Brain pericyte (primary cell): ENCODE measurements at places on chromosomes 16 and 17.

DNA sequence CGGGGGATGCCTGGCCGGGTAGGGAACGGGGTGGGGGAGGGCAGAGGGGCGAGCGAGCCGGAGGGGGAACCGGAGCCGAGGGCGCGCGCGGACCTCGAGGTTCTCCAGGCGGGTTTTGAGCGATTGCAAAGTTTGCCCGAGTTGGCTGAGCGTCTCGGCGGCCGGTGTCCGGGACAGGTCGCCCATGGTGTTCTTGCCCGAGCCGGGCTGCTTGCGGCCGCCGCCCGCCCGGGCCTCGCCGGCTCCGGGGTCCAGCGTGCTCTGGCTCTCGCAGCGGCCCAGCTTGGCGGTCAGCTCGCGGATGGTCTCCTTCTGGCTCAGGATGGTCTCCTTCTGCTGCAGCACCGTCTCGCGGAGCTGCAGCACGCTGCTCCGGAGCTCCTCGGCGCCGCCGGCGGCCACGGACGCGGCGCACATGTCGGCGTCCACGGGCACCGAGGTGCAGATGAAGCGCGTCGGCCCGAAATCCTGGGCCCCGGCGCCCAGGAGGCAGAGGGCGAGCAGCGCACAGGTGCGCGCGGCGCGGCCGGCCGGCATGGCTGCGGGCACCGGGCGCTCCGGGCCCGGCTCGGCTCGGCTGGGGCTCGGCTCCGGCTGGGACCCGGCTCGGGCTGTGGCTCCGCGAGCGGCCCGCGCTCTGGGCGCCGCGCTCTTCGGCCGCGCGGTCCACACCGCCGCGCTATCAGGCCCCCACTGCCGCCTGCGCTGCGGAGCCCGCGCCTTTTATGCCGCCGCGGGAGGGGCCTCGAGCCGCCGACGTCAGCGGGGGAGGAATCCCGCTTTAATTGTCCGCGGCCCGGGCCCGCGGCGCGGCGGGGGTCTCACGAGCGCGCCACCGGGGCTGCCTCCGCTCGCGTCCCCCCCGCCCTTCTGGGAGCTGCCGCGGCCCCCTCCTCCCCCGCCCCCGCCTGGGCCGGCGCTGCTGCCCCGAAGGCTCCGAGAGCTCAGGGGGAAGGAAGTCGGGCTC is at the start of gene NPTX1:
TSS of gene NPTX1 (minus strand) at position 698 of the 967 bp plus-strand sequence. CDS start at position 537, 161 bp downstream.
- DNase-seq = no peak

DNA sequence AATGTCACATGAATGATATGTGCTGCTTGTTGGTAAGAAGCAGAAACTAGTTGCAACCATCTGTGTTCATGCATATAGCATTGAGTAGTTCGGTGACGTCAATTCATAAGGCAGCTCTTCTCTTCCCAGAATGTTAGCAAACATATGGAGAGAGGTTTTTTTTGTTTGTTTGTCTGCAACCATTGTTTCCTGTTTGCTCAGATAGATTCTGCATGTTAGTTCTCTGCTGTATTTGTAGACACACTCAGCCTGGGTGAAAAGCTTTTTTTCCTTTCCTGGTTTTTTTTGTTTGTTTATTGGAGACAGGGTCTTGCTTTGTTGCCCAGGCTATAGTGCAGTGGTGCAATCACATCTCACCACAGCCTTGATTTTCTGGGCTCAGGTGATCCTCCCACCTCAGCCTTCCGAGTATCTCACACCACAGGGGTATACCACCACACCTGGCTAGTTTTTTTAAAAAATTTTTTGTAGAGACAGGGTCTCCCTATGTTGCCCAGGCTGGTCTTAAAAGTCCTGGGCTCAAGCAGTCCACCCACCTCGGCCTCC is 16.7 kb downstream of the WSB1 start:
- DNase-seq = no peak

DNA sequence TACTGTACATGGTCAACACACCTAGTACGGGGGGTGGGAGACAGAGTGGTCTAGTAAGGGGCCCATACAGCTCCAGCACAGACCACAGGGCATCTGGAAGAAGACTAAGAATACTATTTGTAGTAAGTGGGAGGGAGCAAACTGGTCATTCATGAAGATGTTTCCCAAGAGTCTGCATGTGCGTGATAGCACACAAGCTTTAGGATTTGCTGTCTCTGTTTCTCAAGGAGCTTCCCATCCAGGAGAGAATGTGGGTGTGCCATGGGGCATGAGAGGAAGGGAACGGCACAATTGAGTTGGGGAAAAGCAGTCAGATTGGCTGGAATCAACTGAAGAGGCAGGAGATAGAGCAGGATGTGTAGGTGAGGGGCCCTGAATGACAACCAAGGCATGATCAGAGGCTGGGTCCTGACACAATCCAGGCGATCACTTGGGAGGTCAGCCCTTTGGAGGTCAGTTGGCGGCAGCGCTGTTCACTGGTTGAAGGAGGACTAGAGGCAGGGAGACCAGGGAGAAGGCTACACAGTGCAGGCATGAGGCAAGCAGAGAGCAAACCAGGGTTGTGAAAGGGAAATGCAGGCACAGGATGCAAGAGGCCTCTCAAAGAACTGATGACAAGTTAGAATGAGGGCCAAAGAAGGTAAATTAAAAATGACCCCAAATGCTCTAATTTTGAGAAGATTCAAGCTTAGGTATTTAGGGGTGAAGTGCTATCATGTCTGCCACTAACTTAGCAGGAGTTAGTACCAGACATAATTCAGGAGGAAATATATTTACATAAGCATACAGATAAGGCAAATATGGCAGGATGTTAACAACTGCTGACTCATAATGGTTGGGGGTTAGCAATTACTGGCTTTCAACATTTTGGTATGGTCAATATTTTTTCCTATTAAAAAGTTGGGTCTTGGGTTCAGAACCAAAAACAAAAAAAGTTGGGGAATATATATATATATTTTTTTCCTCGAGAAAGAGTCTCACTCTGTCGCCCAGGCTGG is 10.3 kb downstream of the UBE2O start:
- DNase-seq = no peak

DNA sequence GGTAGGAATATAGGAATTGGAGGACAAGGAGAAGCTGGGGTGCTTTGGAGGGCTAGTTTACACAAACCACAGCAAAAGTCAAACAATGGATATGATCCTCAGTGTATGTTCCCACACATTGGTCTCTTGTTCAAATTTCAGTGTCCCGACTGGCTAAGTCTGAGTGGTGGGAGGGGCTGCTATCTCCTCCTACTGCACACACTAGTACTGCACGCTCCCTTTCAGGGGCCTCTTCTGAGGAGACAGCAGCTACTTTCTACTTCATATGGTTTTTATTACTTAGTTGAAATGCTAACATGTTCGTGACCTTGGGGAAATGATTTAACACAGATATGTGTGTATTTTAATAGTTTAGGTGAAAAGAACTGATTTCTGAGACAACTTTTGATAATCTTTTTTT is 18.8 kb upstream of the KRT10 start:
- no peak for DNase-seq

GRCh38 chr16:78718141-78718540 is 618.7 kb downstream of the WWOX start:
- DNase-seq = no peak

- DNase-seq = no peak
These were observed 867 bp upstream of the LIMD2 start for GRCh38 chr17:63700528-63701455.

GRCh38 chr17:21263376-21263775 is 10.2 kb upstream of the NATD1 start:
- DNase-seq = no peak

GRCh38 chr16:68893710-68894705 is 50.7 kb downstream of the TANGO6 start:
- DNase-seq = no peak

GRCh38 chr16:81189100-81189664 is 49.3 kb upstream of the BCO1 start:
- DNase-seq = no peak

- DNase-seq = no peak
These were observed 4.4 kb downstream of the NECAB2 start for GRCh38 chr16:83972256-83973008.

DNA sequence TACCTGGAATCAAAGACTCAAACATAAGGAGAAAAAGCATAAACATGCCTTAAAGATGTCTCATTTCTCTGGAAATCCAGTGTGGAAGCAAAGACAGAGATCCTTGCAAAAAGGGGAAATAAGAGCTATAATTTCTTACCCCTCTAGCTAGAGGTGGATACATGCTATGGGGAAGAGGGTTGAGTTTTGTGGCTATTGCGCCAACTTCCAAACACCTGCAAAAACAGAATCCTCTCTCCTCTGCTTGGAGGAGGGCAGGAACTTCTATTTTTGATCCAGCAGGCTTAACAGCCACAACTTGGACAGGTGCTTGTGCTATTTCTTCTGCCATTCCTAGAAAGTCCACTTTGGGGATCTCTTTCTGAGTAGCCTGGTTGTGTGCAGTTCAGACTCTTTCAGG is 21.5 kb upstream of the NUDT7 start:
- DNase-seq = no peak

- DNase-seq = no peak
These were observed 24.6 kb upstream of the TNRC6C start for GRCh38 chr17:77933777-77934398.

GRCh38 chr16:4404247-4404966 is 12.0 kb downstream of the CORO7 start:
- DNase-seq = no peak

- DNase-seq = no peak
These were observed 12.7 kb downstream of the MNT start for GRCh38 chr17:2388020-2388682.

- no peak for DNase-seq
These were observed at the start of gene GPRC5C for GRCh38 chr17:74431568-74432423. Gene GPRC5C, plus strand, starts transcription at chr17:74432088. Its CDS starts 7,689 bp downstream, at chr17:74439777.

DNA sequence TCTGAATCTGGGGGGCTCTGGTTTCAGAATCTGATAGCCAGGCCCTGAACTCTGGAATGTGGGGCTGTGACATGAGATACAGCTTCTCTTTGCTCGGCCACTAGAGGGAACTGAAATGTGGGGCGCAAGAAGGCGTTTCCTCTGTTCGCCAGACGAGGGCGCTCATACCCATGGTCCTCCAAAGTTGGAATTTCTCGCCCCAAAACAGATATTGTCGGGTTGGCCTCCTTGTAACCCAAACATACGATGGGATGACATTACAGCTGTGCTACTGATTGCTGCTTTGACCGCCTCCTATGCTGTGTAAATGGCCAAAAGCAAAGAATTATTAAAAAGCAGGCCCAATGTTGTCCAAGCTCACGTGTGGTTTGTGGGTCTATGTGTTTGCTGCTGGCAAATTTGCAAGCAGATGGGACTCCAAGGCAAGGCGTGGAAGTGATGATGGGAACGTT is 13.1 kb upstream of the MSI2 start:
- DNase-seq = peak; percentile 25

- DNase-seq = no peak
These were observed 1159.1 kb upstream of the CDH8 start for GRCh38 chr16:63195336-63195735.

DNA sequence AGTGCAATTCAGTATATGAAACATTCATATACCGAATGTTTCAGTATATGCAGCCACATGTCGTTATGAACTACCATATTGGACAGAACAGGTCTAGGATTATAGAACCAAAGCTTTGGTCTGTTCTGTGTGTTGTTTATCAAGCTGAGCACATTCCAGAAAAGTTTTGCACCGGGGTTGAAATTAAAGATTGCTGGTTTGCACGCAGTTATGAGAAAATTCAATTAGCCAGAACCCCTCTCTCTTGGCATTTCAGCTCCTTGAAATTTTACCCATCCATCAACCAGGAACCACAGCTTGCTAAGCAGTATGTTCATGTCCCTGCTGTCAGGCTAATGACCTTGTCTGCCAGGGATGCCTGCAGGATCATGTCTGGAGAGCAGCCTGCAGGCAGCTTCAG is 9.5 kb downstream of the KRT32 start:
- no peak for DNase-seq

DNA sequence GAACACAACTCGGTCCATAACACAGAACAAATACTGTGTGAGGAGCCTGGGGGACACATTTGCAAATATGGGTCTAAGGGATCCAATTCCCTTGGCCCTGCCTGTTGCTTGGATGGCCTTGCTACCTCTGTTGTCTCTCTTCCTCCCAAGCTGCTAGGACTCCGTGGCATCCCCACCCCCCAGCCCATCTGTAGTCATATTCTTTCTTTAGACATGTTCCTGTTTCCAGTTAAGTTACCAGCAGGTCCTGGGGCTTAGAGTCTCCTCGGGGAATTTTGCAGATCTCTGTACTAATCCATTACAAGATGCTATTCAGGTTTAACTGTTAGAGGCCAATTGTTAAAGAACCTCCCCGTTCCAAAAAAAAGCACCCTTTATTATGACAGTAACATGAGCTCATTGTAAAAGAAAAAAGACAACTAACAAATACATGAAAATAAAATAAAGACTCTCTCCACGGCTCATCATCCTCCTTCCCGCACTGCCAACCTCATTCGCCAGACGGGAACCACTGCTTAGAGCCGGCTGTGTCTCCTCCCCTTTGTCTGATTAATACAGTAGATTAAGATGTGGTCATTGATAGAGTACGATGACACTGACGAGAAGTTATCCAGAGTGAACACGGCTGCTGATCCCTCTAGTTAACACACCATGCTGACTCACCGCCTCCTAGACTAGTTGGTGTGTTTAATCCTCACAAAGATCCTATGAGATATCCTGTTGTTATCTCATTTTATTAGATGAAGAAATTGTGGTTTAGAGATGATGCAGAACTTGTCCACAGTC is 22.2 kb downstream of the HS3ST4 start:
- DNase-seq = no peak

DNA sequence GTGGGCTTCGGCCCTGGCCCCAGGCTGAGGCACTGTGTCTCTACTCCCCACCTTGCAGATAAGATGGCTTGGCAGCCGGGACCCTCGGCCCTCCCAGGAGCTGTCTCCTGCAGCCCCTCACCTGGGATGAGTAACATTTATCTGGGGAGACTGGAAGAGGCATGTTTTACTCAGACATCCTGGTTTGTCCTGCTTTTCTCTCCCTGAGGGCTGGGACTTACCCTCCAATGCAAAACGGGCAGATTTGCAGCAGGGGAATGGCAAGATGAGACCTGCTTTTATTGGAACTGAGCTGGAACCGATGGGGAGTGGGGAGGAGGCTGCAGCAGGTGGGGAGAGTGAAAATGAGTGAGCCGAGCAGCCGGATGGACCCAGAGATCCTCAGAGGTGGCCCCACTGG is 27.3 kb upstream of the UBE2G1 start:
- no peak for DNase-seq

- no peak for DNase-seq
These were observed 4.5 kb upstream of the UNC13D start for GRCh38 chr17:75848523-75849278.

- DNase-seq = no peak
These were observed 26.6 kb upstream of the ATP2C2 start for GRCh38 chr16:84341528-84342295.

- peak; percentile 85 for DNase-seq
These were observed 13.2 kb downstream of the IL4R start for GRCh38 chr16:27326738-27327585.

GRCh38 chr16:704552-705380 is 835 bp downstream of the FBXL16 start:
- DNase-seq = no peak

- no peak for DNase-seq
These were observed 209.2 kb downstream of the PARN start for GRCh38 chr16:14420721-14421488.

- no peak for DNase-seq
These were observed 4.9 kb downstream of the FBXO39 start for GRCh38 chr17:6780886-6781285.
